Activated T-helper 1 cell treated with anti-CD3 and anti-CD28 coated beads, Interleukin-12 subunit alpha, Interleukin-12 subunit beta, Interleukin-2, Interleukin-4 antibody, amounts not matched to agents 30 ng/mL and 10 ng/mL and 1 ng/mL, durations not matched to agents 14 hours and 24 hours and 36 hours (primary cell): ENCODE measurements at places on chromosomes 6 and 20. TPM values are rescaled to one million over a fixed set of nuclear protein-coding genes. Genes with fewer than 3 reads are reported as not detected.

Gene TDP2
- total RNA-seq = 46.1 and 47.4 TPM in 2 replicates

Gene MMP24
- 0.05 TPM in 1 of 2 replicates, not detected in the other for total RNA-seq

Gene PSMB9
- 249 and 253 TPM in 2 replicates for total RNA-seq

Gene OR14J1
- not detected in 2 replicates for total RNA-seq

Gene SAMD3
- 3.1 and 4.6 TPM in 2 replicates for total RNA-seq

Gene OR2J3
- not detected in 2 replicates for total RNA-seq

Gene TGM3
- total RNA-seq = not detected in 2 replicates

Gene GSTA2
- not detected in 2 replicates for total RNA-seq

Gene ULBP1
- total RNA-seq = 0.91 and 0.99 TPM in 2 replicates

Gene BPIFA1
- total RNA-seq = not detected in 2 replicates

Gene ADGB
- total RNA-seq = not detected in 2 replicates

Gene OPRM1
- not detected in 2 replicates for total RNA-seq

Gene CRYBG1
- 10.2 and 11.4 TPM in 2 replicates for total RNA-seq

Gene ABCF1
- 115 and 120 TPM in 2 replicates for total RNA-seq

Gene CEP250
- 44.4 and 45.6 TPM in 2 replicates for total RNA-seq

Gene ABHD16B
- total RNA-seq = not detected in 2 replicates

Gene TCF19
- 75.9 and 78.4 TPM in 2 replicates for total RNA-seq

Gene SLC32A1
- total RNA-seq = not detected in 2 replicates

Gene DSP
- total RNA-seq = not detected in 2 replicates

Gene ZSWIM3
- 5.8 and 6.2 TPM in 2 replicates for total RNA-seq

Gene BPIFB4
- not detected in 2 replicates for total RNA-seq

Gene C6orf89
- 31.5 and 31.8 TPM in 2 replicates for total RNA-seq
